ENCODE measurements at places on chromosomes 4 and X.
A peak's percentile ranks its signal among the peaks of the same experiment; 100 is the strongest.

GRCh38 chr4:84451546-84451945 is 47.5 kb downstream of the NKX6-1 start:
- no peak for DNase-seq

GRCh38 chrX:13432414-13433297 is 112.8 kb upstream of the ATXN3L start:
- DNase-seq: peak; percentile 86

- no peak for DNase-seq
Measured at GRCh38 chrX:1169189-1169588, 43.3 kb downstream of the CRLF2 start.

GRCh38 chrX:68694435-68695205 is 47.2 kb downstream of the STARD8 start:
- DNase-seq: no peak

- DNase-seq: no peak
Measured at GRCh38 chrX:15913146-15913545, 58.5 kb upstream of the AP1S2 start.

DNA sequence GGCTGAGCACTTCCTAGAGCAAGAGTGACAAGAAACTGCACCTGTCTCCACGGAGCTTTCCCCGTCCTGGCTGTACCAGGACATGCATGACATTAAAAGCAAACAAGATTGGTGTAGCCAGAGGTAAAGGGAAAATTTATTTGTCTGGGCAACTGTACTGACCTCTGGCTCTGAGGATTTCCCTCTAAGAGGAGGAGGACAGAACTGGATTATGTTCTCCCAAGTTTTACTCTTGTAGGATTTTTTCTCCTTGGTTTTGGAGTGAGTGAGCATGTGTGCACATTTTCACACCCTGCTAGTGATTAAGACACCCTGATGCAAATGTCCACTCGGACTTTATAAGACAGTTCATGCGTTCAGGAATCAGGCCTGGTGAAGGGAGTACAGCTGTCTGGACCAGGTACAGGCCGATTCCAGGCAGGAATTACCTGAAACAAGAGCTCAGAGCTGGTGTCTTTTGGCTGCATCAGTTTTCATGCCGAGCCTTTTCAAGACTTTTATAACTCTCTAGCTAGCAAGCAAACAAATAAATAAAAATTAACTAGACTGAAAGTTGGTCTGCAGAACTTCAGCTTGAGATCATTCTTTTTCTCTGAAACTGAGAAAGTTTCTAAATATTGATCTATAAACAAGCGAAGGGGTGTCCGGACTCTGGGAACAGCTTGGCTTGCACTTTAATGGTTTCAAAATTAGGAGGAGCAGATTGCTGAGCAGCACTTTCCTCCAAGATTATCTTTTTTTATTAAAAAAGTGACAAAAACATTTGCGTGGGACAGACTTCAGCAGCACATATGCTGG is 51.3 kb upstream of the SPRY1 start:
- DNase-seq: no peak

DNA sequence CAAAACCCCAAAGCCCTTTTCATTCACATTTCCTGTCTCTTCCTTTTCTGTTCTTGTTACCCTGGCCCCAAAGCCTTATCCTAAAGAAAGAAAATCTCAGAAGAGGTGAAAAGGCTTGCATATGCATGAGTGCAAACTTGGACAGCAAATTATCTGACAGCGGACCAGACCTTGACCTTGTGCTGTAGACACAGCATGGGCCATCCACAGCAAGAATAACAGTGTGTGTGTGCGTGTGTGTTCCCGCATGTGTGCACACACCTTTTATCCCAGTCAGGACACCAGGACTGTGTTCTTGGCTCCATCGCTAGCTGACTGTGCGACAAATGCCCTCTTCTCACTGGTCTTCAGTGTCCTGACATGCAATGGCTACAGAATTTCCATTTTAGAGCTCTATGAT is 35.3 kb downstream of the ZBTB49 start:
- DNase-seq: no peak

- DNase-seq: no peak
Measured at GRCh38 chrX:97308171-97308570, 424.5 kb downstream of the RPA4 start.

GRCh38 chrX:76279007-76279406 is 106.1 kb downstream of the PBDC1 start:
- peak; percentile 5 for DNase-seq

Data from fibroblast of skin of left biceps (primary cell).